NT2/D1 (cell line): ENCODE measurements at places on chromosomes 13 and 19.

DNA sequence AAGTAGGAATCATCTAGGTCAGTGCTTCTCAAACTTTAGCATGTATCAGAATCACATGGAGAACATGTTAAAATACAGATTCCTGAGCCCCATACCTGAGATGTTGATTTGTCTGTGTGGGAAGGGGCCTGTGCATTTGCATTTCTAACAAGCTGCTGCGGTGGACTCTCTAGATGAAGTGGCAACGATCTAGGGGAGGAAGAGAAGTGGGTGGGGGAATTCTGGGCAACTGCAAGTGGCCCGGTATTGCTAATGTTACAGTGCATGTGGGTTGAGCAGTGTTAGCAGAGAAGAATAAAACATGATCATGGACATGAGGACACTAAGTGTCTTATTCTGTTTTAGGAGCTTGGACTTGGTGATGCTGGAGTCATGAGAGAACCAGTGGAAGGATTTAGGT, 329.0 kb downstream of the OLFM4 start:
- no peak for DNase-seq

DNA sequence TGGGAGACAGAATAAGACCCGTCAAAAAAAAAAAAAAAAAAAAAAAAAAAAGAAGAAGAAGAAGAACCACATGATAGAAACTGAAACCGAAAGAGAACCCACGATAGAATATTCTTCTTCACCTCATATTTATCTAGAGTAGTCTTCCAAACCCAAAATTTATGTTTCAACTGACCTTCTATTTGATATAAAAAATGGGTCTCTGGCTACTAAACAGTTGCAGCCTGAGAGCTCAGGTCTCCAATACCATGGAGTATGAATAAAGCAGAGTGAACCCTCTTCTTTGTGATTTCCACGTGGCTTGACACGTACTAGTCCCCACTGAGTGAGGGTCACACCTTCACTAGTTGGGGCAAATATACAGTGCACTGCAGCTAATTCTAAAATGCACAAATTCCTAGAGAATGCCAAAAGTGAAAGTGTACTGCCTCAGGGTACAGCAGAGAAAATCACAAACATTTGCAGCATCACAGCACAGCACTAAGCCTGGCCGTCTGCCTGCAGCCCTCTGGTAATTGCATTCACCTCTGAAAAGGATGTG, 30.8 kb upstream of the RFC3 start:
- DNase-seq, result no peak

- DNase-seq, result no peak
Measured at GRCh38 chr13:93521307-93521706, 294.7 kb downstream of the GPC6 start.

GRCh38 chr19:29488316-29488715, 37.5 kb upstream of the VSTM2B start:
- DNase-seq, result no peak

GRCh38 chr19:43534816-43535761, 2.1 kb downstream of the ZNF575 start:
- no peak for DNase-seq

DNA sequence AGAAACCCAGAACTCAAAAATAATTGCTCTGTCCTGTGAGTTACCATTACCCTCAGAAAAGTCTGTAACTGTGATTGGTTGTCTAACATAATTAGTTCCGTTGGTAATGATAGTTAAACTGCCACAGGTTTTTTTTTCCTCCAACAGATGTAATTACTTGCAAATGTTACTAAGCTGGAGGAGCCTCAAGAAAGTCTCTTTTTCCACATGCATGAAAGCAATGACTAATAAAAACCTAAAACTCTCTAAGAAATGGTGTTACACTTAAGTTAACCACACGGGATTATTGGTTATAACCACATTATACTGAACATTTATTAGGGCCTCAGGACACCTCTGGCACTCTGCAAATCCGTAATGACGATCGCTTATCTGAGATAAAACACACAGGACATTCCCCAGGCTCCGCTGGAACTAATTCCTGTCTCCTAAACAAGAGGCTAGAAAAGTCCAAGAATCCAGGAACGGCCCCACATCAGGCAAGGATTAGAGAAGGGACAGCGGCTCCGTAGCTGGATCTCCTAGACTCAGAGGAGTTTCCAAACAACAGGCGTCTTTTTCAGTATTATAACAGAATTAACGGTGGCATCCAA, 753 bp downstream of the ZNF235 start:
- DNase-seq, result no peak

- DNase-seq, result no peak
Measured at GRCh38 chr13:77833331-77833863, 85.2 kb downstream of the EDNRB start.

- no peak for DNase-seq
Measured at GRCh38 chr19:2992958-2993357, 15.6 kb downstream of the TLE6 start.

DNA sequence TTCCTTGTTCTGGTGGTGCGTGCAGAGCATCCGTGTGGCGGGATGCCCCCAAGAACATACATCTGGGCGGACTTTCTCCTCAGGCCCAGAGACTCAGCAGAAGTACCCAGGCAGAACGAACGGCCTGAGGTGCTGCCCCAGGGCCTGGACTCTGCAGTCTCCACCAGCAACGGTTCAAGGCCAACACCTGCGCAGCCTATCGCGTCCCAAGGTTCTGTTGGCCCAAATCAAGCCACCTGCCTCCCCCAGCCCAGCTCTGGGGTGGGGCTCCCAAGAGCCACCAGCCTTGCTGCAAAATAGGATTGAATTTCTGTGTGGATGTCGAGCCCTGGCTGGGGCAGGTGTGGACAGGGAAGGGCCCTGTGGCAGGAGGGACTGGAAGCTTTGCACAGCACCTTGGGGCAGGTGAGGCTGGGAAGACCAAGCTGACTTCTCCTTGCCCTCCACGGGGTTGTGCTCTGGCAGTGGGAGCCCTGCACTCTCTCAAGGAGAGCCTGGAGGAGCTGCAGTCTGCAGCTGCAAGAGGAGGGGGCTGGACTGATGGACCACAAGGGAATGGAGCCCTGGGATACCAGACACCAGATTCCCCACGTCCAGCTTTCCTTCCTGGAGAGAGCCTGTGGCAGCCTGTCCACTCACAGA, 146.9 kb downstream of the ZNF536 start:
- DNase-seq, result no peak

DNA sequence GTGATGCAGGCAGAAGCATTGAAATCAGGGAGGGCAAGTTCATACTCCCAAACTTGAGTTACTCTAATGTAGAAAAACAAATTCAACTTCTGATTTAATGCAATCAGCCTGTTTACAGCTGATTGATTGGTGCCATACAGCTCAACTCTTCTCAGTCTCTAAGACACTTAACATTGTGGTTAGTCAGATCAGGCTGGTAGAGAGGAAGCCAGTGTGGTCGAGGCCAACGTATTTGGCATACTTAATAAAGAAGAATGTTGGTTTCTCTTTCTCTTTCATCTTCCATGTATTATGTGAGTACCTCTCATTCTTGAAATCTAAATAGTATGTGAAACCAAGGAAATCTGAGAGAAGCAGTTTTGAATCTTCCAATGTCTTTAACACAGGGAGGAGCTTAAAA, 255.0 kb upstream of the SLITRK1 start:
- no peak for DNase-seq

DNA sequence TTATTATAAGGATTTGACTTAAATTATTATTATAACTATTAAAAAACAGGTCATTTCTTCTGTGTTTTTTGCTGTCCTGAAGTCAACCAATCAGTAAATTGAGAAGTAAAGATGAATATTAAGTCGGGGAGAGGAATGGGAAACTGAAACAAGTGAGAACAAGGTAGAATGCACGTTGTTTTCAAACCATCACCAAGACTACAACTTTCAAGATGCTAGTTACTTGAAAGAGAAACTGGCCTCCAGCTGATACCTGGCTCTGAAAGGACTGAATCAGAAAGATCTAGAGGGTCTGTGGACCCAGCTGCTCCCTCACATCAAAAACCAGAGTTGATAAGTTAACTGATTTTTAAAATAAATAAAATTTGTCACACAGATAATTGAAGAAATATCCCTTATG, 1301.5 kb upstream of the ATXN8OS start:
- no peak for DNase-seq

GRCh38 chr19:49859682-49860335, 7.6 kb downstream of the PNKP start:
- no peak for DNase-seq

DNA sequence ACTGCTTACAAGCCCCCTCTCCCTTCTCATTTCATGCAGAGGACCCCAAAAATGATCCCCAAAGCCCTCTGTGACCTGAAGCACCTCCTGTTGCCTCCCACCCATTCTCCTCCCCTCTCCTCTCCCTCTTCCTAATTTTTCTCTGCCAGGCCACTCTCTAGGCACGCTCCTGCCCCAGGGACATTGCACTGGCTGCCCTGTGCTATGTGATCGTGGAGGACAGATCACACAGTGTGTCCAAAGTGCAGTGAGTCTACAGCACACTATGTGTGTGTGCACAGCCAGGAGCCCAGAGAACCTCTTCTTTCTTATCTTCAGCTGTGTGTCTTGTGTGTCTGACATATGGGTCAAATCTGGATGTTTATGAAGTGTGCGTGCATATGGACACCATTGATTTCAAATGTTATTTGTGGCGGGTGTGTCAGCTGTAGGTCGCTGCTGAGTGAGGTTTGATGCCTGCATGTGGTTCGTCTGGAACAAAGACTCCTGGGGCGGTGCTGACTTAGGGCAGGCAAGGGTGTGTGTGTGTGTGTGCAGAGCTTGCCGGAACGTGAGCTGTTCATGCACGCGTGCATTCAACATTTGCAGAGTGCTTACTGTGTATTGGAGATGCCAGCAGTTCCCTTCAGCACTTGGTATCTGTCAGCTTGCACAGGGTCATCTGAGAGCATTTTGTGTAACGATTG, 2.1 kb upstream of the KLHL26 start:
- DNase-seq, result no peak

- DNase-seq, result no peak
Measured at GRCh38 chr13:79231887-79232286, 174.2 kb downstream of the RBM26 start.

DNA sequence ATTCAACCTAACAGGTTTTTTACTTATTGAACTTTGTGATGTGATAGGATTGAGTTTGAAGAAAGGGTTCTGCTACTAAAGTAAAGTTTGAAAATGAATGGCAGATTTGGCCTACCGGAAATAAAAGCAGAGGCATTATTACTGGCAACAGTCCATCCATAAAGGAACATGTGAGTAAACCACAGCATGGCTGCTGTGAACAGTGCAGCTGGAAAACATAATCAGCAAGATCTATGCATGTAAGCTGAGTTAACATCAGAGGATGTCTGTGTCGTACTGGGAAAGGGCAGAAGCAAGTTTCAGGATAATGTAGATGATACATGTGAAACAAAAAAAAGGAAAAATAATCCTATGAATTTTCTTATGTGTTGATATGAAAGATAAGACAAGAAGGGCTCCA, 87.6 kb downstream of the CYSLTR2 start:
- DNase-seq, result no peak

DNA sequence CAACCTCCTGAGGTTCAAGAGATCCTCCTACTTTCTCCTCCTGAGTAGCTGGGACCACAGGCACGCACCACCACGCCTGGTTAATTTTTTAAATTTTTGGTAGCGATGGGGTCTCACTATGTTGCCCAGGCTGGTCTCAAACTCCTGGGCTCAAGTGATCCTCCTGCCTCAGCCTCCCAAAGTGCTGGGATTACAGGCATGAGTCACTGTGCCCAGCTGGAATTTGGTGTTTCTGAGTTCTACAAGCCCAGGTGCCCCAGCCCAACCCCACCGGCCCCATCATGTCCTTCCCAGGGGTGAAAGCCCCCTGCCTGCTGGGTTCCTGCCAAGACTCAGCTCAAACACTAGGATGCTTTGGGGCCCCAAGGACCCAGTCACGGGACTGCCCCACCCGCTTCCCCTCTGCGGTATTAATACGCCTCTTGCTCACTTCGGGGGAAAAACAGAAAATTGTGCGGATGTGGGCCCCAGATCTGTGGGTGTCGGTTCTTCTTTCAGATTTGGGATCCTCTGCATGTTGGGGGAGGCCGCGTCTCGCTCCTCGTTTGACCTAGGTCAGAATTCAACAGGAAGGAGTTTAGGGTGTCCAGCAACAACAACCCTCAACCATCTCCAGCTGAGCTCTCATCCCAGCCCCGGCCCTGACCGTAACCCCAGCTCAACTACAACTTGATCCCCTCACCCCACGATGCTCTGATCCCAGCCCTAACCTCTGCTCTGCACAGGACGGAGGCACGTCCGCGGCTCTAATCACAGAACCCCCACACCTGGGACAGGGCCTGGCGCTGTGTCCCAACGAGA, 3.7 kb upstream of the FCER2 start:
- no peak for DNase-seq

- DNase-seq, result no peak
Measured at GRCh38 chr19:49884760-49885159, 7.3 kb downstream of the TBC1D17 start.

- DNase-seq, result no peak
Measured at GRCh38 chr13:80259159-80259558, 81.8 kb downstream of the SPRY2 start.

- DNase-seq, result no peak
Measured at GRCh38 chr13:33313504-33313903, 27.9 kb upstream of the STARD13 start.

- no peak for DNase-seq
Measured at GRCh38 chr13:21069561-21070004, 8.2 kb upstream of the LATS2 start.

DNA sequence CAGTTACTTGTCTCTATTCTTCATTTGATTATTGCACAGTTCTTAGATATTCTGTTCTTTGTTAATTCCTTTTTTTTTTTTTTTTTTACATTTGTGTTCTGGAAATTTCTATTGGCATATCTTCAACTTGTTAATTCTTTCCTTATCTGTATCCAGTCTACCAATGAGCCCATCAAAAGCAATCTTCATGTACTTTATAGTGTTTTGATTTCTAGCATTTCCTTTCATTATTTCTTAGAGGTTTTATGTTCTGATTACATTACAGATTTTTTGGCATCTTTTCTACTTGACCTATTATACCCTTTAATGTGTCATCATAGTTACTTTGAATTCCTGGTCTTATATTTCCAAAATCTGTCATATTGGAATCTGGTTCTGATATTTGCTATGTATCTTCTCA, 2194.8 kb downstream of the PCDH9 start:
- no peak for DNase-seq

GRCh38 chr19:41265395-41266153, 1.4 kb downstream of the HNRNPUL1 start:
- no peak for DNase-seq

GRCh38 chr19:44141191-44142058, at the start of gene ZNF234:
Gene ZNF234, plus strand, starts transcription at chr19:44141554. Its CDS starts 3,079 bp downstream, at chr19:44144633.
- DNase-seq, result no peak

DNA sequence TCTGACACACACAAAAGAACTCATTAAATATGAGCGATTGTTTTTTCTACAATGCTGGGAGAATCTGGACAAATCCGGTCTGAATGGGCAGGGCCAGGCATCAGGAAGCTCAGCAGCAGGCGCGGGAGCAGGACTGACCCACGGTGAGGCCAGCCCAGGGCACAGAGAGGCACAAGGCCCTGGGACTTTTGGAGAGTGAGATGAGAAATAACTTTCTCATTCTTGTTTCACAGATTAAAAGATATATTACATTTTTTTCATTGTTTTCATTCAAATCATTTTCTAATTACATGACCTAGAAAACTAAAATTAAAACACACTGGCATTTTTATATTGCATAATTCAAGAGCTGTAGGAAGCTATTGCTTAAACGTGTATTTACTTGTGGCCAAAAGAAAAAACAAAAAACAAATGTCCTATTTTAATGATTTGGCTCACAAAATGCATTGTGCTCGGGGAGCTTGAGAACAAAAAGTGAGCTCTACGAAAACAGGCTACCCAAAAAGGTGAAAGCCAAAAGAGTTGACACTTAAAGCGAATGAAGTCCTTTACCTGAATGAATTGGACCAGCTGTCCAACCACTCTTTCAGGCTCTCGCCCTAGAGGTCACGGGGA, 133.1 kb downstream of the TNFRSF19 start:
- DNase-seq, result no peak

- DNase-seq, result no peak
Measured at GRCh38 chr13:86788616-86789015, 882.6 kb upstream of the SLITRK5 start.
